AG04450 (cell line): ENCODE measurements at places on chromosomes 13 and 19. TPM values are rescaled to one million over a fixed set of nuclear protein-coding genes. Genes with fewer than 3 reads are reported as not detected.
A peak's percentile ranks its signal among the peaks of the same experiment; 100 is the strongest.

GRCh38 chr19:46481223-46481848 is 10.0 kb upstream of the PNMA8A start:
- DNase-seq: no peak

DNA sequence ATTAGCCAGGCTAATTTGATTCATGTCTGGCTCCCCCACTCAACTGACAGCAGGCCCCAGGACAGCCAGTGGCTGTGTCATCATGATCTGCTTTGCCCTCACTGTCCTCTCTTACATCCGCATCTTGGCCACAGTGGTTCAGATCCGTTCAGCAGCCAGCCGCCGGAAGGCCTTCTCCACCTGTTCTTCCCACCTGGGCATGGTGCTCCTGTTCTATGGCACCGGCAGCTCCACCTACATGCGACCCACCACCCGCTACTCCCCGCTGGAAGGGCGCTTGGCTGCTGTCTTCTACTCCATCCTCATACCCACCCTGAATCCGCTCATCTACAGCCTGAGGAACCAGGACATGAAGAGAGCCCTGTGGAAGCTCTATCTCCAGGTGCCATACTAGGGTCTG is 79.7 kb downstream of the PEG3 start:
- no peak for DNase-seq

DNA sequence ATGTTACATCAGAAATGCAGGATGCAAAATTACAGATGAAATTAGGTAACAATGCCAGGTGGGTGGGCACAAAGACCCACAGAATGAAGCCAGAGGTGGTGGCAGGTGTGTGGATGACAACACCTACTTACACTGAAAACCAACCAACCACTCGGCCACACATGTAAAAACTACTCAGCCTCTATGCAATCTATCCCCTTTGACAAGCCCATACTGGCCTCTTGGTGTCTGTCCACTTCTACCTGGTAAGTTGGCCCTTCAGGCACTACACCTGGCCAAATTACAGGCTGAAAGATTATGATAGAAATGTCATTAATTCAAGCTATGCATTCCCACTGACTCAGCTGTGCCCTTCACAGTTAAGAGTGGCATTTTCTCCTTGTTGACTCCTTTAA is 50.0 kb downstream of the BRD4 start:
- DNase-seq: no peak

- peak; percentile 90 for DNase-seq
These were observed 539 bp downstream of the U2AF1L4 start for GRCh38 chr19:35744430-35745327.

GRCh38 chr19:56508290-56508778 is 679 bp downstream of the ZNF471 start:
- no peak for DNase-seq

GRCh38 chr13:62210951-62211350 is 795.3 kb upstream of the PCDH20 start:
- no peak for DNase-seq

DNA sequence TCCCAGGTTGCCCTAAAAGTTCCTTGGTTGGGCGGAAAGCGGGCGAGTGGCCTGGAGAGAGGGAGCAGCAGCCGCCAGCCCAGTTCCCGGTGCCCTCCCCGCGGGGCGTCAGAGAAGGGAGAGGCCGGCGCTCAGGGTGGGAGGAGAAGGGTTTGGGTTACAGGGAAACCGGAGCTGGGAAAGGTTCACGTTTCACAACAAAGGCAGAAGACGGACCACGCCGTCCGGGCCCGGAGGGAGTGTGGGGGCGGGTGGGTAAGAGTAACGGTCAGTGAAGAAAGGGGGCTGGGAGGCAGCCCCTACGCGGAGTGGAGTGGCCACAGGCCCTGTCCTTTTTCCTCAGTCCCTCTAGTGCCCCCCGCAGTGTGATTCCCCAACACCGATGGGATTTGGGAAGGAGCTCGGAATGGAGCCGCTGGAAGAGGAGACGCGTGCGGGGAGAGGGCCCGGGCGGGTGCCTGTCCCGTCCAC is 1.6 kb downstream of the SIX5 start:
- peak; percentile 69 for DNase-seq

GRCh38 chr13:78604782-78605611 is 1.6 kb upstream of the POU4F1 start:
- no peak for DNase-seq

GRCh38 chr13:98710521-98710920 is 42.0 kb downstream of the SLC15A1 start:
- no peak for DNase-seq

DNA sequence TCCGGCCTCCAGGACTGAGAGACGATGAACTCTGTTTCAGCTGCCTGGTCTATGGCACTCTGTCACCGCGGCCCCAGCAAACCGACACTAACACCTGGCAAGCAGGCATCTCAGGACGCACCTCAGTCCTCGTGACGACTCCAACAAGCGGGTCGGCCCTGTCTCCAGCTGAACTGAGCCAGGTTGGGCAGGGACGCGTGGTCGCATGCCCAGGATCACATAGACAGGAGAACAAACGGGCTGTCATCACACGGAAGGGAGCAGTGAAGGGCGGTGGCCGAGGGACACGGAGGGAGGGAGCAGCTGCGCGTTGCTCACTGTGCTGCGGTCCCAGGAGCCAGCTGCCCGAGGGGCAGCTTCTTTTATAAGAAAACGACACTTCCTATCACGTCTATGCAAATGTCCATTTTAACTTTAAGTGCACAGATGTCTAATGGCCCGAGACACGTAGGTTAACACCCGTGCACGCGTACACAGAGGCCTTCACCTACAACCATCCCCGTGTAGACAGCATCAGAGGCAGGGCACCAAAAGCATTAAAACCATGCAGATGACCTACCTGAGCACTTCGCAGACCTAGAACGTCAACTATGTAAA is 8.9 kb downstream of the SGTA start:
- DNase-seq: no peak

DNA sequence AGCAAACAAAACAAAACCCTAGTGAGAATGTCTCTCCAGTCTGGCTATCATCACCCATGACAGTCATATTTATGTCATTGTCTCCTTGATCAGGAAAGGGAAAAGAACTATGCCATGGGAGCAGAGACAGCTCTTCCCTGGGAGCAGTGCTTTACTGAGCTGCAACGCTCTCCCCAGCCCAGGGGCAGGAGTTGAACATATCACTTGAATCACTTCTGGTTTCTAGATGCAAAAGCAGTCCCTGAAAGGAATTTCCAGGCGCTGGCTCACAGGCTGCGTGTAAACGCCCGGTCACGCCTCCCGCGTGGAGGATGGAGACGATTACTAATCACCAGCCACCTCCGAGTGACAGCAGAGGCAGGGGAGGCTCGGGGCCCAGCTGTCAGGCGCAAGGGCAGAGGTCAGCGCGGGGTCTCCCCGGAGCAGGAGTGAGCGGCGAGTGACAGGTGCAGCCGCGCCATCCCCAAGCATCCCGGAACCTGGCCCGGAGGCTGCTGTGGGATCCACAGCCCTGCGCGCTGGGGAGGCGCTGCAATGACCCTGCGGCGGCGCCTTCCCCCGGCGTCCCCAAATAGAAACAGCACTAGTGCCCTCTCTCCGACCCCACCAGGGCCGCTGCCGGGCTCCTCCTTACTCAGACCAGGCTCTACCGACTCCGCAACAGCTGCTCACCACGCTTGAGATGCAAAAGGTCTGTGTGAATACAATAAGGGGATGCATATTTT is 23.5 kb upstream of the DCLK1 start:
- DNase-seq: no peak

- no peak for DNase-seq
These were observed 93.5 kb downstream of the INSR start for GRCh38 chr19:7200736-7201135.

- DNase-seq: peak; percentile 16
These were observed 75.9 kb downstream of the ESD start for GRCh38 chr13:46721054-46721453.

Gene ACER1
- not detected in 2 replicates for polyA plus RNA-seq

Gene ZNF415
- polyA plus RNA-seq: 14.5 and 19.3 TPM in 2 replicates

Gene UBAC2
- polyA plus RNA-seq: 57.9 and 71.4 TPM in 2 replicates

Gene DHDH
- 0.48 and 0.61 TPM in 2 replicates for polyA plus RNA-seq

Gene EXOC3L2
- not detected in 2 replicates for polyA plus RNA-seq

Gene WDR62
- 1.1 and 1.2 TPM in 2 replicates for polyA plus RNA-seq
